ENCODE measurements at places on chromosomes 3 and 15. TPM values are rescaled to one million over a fixed set of nuclear protein-coding genes. Genes with fewer than 3 reads are reported as not detected.
A peak's percentile ranks its signal among the peaks of the same experiment; 100 is the strongest.

DNA sequence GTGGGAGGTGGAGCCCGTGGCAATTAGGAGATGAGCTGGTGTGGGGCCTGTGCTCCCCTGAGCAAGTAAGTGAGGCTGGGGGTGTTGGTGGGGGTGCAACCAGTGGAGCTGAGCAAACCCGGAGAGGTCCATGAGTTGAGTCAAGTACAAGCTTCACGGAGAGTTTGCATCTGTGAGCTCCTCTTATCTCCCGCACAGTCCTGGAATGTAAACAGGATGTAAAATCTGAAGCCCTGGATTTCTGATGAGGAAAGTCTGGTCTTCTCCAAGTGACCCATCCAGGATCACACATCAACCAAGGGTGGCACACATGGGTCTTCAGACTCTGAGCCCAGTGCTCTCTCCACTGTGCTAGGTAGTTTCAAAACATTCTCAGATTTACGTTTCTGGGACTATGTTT, 67.8 kb downstream of the LSM3 start:
- H3K4me3 ChIP-seq: no peak overlapping the region
- DNase-seq: no peak
- no peaks in the 10 kb centered on the region for H3K36me3 ChIP-seq
- H3K27ac ChIP-seq: no peak overlapping the region
- no peaks in the 10 kb centered on the region for H3K27me3 ChIP-seq

DNA sequence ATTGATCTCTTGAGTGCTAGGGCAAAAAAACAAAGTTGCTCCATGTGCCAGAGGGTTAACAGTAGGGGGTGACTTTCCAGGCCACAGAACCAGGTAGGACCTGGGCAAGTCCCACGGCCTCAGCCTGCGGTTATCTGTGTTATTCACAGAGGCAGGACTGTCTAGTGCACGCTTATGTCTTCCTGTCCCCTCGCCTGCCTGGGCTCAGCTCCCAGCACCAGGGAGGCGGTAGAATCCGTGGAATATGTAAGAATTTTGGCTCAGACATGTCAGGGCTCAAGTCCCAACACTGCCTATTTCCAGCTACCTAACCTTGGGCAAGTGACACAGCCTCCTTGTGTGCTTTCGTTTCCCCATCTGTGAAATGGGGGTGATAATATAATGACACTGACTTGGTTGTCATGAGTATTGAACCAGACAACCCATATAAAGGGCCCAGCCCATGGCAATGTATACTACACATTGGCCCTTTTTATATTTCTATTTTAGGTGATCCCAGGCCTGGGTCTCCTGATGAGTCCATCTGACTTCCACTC, 44.3 kb upstream of the FLNB start:
- H3K4me1 ChIP-seq: no peaks in the 10 kb centered on the region
- H3K27me3 ChIP-seq: no peaks in the 10 kb centered on the region
- no peak overlapping the region for H3K4me3 ChIP-seq
- peak; percentile 27 for DNase-seq
- no peaks in the 10 kb centered on the region for H3K36me3 ChIP-seq
- no peak overlapping the region for H3K27ac ChIP-seq

GRCh38 chr15:77185242-77185785, 114.4 kb upstream of the TSPAN3 start:
- no peaks in the 10 kb centered on the region for H3K4me1 ChIP-seq
- no peak for DNase-seq
- H3K27ac ChIP-seq: no peak overlapping the region

Gene PARP15
- total RNA-seq: 5.6 TPM

- no peak for DNase-seq
- no peak overlapping the region for H3K4me3 ChIP-seq
- H3K27ac ChIP-seq: no peak overlapping the region
- H3K36me3 ChIP-seq: no peaks in the 10 kb centered on the region
- H3K4me1 ChIP-seq: no peaks in the 10 kb centered on the region
- no peaks in the 10 kb centered on the region for H3K27me3 ChIP-seq
Measured at GRCh38 chr15:96035635-96036034, 294.9 kb upstream of the NR2F2 start.

GRCh38 chr3:195900436-195901355, 7.7 kb downstream of the TNK2 start:
- H3K4me3 ChIP-seq: peak overlapping the region; percentile 36
- no peaks in the 10 kb centered on the region for H3K27me3 ChIP-seq
- no peaks in the 10 kb centered on the region for H3K36me3 ChIP-seq
- no peak for DNase-seq

All from breast epithelium (tissue), 4 donors.